ENCODE measurements at places on chromosomes 4 and X.

DNA sequence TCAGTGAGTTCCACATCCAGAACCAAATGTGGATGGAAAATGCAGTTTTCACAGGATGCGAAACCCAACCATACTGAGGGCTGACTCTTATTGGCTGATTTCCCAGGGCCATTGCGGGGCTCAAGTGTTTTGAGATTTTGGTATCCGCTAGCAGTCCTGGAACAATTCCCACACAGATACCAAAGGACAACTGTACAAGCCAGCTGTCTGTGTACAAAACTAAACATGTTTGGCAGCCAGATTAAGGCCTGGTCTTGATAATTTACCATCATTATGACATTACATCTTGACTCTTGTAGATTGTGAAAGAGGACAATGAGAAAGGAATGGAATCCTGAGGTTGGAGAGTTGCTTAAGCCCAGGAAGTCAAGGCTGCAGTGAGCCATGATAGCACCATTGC is 121.9 kb downstream of the DKK2 start:
- DNase-seq = peak; percentile 13

DNA sequence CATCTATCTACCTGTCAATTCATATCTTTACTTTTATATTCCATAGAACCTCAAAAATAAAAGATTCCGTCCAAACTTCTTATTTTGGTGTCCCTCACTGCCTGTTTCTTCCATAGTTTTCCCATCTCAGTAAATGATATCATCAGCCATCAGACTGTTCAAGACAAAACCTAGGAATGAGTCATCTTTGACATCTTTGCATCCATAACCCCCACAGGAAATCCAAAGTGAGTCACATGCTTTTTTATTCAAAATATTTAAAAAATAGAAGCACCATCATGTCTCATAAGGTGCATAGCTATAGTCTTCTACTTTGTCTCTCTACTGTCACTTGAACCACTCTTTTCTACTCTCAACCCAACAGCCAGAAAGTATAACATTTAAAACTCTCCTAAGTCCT is 29.9 kb upstream of the CXXC4 start:
- DNase-seq = no peak

DNA sequence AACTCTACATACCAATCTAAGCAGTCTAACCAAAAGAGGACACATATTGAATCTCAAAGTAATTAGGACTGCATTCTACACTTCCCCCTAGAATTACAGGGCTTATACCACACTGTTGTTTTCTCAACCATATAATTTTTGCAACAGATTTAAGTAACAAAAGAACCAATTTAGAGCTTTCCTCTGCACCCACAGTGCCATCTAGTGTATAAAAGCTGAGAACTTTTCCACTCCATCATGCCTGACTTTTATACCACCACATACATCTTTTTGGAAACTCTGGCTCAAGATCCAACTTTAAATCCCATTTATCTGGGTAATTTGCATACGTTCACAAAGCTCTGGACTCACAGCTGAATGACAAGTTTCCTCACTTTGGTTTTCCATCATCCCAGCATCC is 99.5 kb downstream of the EFHC2 start:
- DNase-seq = peak; percentile 31

DNA sequence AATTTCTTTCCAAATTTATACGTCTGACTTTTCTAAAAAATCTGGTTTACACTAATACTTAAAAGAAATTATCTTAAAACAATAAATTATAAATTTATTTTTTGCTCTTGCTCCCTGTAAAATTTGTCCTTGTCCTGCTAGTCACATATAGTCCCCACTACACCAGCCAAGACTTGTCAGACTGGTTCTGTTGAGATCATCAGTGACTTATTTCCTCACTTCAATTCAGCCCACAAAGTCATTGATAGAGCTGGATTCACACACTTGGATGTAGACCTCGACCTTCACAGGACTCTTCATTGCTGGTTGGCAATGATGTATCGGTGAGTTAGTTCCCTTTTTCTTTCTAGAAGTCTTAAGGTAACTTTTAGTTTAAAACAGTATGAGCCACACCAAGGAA is at the start of gene TMPRSS11E:
TMPRSS11E (plus strand) TSS at position 263 of the 400 bp plus-strand sequence; CDS start at position 313, 50 bp downstream.
- DNase-seq = no peak

DNA sequence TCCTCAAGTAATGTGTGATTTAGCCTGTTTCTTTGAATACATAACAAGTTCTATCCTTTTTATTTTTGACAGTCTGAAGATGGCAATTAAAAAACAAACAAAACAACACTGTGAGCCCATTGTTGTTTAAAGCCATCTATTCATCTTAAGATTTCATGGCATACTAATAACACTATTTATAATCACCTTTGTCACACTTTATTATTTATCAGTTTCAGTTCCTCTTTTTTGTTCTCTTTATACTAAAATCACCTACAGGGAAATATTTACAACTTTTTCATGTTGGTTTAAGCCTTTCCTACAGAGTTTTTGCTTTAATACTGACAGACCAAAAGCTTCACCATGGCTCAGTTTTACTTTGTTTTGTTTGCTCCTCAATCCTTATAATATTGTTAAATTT is 247.4 kb upstream of the CTSO start:
- DNase-seq = no peak

DNA sequence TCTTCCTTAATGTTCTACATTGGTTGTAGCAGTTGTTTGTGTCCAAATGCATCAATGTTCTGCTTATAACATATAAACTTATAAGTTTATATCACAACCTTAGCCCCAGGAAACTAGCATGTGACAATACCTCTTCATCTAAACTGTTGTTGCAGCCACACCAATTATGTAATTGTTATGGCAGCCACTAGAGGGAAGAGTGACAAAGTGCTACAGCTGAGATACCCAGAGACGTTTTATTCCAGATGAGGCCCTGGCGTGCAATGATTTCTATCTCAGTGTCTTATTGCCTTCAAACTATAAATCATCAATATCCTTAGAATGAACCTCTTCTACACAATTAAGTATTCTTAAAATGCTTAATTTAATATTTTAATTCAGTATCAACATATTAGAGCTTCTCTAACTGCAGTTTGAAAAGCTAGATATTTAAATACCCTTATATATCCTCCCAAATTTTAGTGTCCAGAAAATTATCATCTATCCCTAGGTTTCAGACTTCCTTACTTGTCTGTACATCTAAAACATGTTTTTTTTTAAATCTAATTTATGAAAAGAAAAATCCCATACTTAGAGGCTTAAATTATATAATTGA is 171.6 kb downstream of the PCDH10 start:
- peak; percentile 46 for DNase-seq

DNA sequence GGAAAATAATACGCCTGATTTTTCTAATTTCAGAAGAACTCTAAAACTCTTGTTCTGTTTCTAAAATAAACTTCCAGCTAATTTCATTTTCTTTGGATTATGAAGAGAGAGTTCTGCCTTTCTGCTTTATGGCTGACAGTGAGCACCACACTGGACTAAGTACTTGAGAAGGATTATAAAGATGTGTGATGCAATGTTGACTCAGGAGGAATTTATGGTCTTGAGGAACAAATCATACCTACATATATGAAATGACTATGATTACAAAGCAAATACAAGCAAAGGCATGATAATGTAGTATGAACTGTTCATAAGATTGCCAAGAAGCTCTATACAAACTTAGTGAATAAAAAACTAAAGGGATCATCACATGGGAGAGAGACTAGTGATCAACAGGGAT is 13.0 kb upstream of the SLC25A5 start:
- DNase-seq = no peak

DNA sequence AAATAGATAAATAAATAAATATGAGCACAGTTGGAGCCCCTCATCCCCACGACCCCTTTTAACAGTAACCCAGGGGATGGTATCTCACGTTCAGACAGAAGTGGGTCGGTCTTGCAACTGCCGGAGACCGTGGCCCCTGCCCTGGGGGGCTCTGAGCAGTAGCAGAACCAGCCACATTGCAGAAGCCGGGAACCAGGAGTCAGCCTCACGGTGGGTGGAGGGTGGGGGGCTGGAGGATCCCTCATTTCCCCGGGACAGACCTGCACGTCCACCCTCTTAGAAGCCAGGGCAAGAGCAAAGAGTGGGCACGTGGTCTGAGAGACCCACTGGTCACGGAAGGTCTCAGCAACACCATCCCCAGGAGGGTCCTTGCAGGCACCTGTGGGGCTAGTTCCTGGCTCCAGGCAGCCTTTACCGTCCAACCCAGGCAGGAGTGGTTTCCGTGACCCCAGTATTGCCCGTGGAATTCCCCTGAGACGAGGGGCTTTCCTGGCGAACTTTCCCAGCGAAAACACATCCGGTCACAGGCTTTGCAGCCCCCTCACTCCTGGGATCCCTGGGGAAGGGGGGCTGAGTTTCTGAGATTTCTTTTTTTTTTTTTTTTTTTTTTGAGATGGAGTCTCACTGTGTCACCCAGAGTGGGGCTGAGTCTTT is 8.8 kb upstream of the IL3RA start:
- no peak for DNase-seq

DNA sequence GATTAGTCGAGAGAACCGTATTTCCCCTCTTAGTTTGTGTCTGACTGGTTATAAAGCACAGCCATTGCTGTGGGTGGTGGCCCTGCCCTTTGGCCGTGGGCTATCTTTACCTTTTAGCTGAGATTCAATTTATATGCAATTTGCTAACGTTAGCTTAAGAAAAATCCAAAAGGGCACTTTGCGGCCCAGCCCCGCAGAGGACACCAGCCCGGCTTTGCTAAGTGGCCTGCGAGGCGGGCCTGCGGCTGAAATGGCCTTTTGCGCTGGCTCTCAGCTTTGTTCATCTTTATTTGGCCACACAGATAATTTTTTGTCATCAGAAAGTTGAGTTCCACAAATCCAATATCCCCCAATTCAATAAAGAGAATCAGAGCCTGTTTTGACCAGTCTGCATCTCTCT is 48.3 kb downstream of the CPZ start:
- DNase-seq = no peak

DNA sequence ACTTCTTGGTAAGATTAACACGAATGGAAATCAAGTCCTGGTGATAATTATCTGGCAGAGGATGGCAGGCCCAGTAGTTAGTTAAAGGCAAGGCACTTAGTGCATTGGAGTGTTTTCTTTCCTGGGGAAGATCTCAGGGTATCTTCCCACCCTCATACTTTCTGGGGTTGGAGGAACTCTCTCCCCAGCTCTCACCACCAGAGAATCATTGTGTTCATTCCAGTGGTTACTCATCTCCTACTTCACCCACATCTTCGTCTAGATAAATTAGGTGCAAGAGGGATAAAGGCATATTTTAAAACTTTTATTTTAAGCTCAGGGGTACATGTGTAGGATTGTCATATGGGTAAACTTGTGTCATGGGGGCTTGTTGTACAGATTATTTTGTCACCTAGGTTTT is 67.5 kb upstream of the SH3RF1 start:
- no peak for DNase-seq
